Mesothelial cell of epicardium (in vitro differentiated cells): ENCODE measurements at places on chromosomes 2 and 18.

- no peak for DNase-seq
Observed at GRCh38 chr2:102141011-102141943, 1.3 kb upstream of the IL1R1 start.

GRCh38 chr18:39842366-39842914 lies 2112.6 kb upstream of the PIK3C3 start:
- DNase-seq, result no peak

DNA sequence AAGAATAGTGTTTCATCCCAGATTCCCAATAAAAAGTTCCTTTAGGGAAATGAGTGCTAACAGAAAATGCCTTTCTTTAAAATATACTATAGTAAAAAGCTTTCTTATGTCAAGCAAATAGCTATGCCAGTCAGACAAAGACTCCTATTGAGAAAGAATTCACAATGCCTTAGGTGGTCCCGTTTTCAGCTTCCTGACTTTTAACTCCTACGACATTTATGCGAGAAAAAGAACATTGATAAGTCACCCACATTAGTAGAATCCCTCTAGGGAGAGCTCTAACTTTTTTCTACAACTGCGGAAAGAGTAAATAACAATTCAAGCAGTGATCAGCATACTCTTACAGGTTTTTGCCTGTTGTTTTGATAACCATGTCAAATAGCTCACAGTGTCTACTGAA lies 750.8 kb upstream of the ACVR2A start:
- DNase-seq, result no peak

DNA sequence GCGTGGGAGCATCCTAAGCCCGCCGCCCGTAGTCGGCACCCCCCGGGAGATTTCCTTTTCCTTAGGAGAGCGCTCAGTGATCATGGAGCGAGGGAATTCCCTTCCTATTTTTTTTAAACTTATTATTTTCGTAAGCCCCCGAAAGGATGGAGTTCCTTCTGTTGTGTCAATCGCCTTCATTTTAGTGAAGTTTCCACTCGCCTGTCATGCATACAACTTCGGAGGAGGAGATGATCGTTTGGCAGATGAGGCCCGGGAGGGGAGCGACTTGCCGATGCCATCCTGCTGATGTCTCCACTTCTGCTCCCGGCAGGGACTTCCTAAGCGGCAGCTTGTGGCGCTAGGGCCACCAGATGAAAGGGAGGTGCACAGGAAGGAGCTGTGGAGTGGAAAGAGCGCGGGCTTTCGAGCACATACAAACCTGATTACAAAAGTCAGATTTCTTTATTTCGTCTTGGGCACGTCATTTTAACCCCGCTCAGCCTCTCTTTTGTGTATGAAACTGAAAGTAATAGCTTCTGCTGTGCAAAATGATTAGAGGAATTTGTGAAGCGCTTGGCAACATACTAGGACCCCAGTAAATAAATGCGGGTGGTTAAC lies at the start of gene ADGRF3:
Gene ADGRF3 (minus strand): TSS at position 336 of the 600 bp plus-strand sequence. CDS start 555 bp downstream, outside the sequence.
- peak; percentile 21 for DNase-seq
